ENCODE measurements at places on chromosomes 2 and 18. TPM values are rescaled to one million over a fixed set of nuclear protein-coding genes. Genes with fewer than 3 reads are reported as not detected.

- DNase-seq: no peak
Observed at GRCh38 chr18:995629-996028, 91.0 kb downstream of the ADCYAP1 start.

- DNase-seq: no peak
Observed at GRCh38 chr2:54650612-54651011, 72.8 kb upstream of the EML6 start.

GRCh38 chr18:12585218-12585617 is 72.7 kb downstream of the SPIRE1 start:
- no peak for DNase-seq

- DNase-seq: no peak
Observed at GRCh38 chr18:44842588-44843412, 162.1 kb downstream of the SETBP1 start.

DNA sequence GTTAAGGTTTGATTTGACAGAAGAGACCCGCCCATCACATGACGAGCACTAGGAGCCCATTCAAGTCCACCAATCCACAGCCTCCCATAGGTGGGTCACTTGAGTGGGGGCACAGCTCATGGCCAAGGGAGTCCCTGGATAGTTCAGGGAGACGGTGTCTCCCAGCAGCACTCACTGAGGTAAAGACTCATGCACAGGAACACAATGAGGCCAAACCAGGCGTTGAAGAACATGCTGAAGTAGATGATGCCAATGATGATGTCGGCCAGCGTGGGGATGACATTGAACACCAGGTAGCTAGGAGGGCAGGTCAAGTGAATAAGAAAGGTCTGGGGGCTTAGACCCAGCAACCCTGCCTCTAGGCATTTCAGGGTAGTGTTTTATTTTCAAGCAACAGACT is 4.0 kb downstream of the ABCB6 start:
- DNase-seq: no peak

The CDH2 gene
- not detected for total RNA-seq

GRCh38 chr18:21914739-21915319 is 174.2 kb downstream of the MIB1 start:
- DNase-seq: no peak

DNA sequence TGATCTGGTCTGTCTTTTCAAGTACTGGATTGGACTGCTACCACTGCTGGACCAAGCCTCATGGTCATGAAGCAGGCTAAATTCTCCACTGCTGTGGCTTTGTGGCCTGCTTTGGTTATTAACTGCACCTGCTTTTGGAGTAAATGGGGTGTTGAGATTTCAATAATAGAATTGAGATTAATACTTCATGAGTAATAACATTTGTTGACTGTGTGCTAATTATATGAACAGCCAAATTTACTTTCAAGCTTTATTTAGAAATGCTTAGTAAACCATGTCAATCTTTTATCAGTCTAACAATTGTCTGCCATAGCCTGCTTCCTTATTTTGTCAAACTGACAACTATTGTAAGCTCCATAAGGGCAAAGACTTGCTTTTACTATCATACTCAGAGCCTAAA is 27.4 kb upstream of the MTIF2 start:
- no peak for DNase-seq

- DNase-seq: peak; percentile 47
Observed at GRCh38 chr2:46984642-46985476, 69.3 kb upstream of the MCFD2 start.

GRCh38 chr18:45828917-45829811 is 3.7 kb downstream of the SIGLEC15 start:
- no peak for DNase-seq

The SNTG2 gene
- 3.5 TPM for total RNA-seq

The ALK gene
- not detected for total RNA-seq

DNA sequence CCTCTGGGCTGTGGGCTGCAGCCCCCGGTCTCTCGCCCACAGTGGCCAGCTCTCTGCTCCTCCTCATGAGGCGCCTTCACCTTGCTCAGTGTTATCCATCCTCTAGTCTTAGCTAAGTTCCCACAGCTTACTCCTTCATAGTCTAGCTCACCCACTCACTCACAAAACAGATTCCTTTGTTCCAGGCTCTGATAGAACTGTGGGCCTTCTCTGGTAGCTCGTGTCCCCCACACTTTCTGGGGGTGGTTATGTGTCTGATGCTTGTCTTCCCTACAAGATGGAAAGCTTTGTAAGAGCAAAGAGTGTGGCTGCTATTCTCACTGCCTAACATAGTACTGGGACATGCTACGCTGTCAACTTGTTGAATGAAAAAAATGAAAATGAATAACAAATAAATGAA is 135.8 kb downstream of the EN1 start:
- DNase-seq: no peak

GRCh38 chr2:74499267-74499939 is at the start of gene LBX2:
LBX2 (minus strand) TSS chr2:74499603; CDS start chr2:74499537, 66 bp downstream.
- peak; percentile 46 for DNase-seq

- DNase-seq: no peak
Observed at GRCh38 chr18:51531501-51531900, 334.0 kb upstream of the MEX3C start.

DNA sequence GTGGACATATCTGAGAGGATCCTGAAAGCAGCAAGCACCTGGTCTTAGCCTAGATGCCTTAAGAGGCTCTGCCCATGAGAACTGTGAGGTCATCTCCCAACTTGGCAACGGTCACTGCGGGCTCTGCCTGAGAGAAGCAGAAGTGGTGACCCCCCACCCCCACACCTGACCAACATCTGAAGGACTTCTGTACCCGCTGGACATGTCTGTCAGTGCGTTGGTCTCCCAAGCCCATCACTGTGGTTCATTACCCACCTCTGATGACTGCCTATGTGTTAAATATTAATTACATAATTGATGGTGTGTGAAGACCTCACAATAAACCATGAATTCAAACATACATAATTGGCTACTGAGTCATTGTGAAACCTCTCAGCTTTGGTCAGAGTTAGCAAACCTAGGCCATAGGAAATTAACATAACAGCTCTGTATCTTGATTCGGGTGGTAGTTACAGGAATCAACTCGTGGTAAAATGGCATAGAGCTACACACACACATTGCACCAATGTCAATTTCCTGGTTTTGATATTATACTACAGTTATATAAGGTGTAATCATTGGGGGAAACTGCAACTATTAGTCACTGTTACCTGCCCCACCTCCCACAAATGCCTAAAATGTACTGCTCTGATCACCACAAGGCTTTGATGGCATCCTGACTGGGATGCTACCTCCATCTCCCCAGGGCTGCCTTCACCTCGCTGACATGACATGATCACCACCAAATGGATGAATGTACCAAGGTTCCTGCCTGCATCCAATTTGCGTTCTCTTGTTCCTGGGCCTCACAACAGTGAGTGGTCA is 4.3 kb upstream of the GALNT1 start:
- DNase-seq: no peak

The C2orf81 gene
- 5.8 TPM for total RNA-seq

GRCh38 chr2:40230707-40231432 is 221.0 kb downstream of the SLC8A1 start:
- DNase-seq: no peak

The LRP2 gene
- 0.47 TPM for total RNA-seq

DNA sequence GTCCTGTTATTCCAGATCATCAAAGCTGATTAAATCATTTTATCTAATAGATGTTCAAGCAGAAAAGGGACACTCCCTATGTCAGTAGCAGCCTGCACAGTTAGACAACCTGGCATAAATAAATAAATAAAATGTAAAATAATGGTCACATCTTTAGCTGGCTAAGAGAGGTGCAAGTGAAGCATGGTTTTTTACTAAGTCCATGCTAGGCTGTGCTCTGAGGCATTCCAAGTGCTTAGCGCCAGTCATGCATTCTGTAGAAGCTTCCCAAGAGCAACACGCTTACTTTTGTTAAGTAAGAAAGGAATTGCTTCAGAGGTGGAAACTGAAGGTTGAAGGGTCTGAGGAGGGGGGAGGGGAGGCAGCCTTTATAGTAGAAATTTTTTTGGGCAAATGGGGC is 351.2 kb downstream of the CDH2 start:
- DNase-seq: no peak

The TTLL4 gene
- 24.1 TPM for total RNA-seq

The ADGRF3 gene
- 5.7 TPM for total RNA-seq

DNA sequence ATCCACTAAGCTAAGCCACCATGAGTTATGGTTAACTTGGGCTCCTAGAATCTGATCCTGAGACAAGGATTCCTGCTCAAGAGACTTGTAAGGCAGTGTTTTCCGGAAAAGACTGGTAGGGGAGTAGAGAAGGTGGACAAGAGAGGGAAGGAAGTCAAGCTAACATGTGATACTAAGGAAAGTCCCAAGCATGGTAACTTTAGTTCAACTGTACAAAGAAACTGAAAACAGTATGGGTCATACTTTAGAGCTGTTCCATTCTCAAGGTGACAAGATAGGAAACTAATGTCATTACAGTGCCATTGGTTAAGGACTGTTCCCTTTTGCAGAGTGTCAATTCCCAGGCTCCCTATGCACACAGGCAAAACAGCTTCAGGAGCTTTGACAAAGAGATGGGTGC is 5.8 kb downstream of the MYO5B start:
- DNase-seq: no peak

The KLF7 gene
- total RNA-seq: 17.9 TPM

The POTEC gene
- total RNA-seq: not detected

DNA sequence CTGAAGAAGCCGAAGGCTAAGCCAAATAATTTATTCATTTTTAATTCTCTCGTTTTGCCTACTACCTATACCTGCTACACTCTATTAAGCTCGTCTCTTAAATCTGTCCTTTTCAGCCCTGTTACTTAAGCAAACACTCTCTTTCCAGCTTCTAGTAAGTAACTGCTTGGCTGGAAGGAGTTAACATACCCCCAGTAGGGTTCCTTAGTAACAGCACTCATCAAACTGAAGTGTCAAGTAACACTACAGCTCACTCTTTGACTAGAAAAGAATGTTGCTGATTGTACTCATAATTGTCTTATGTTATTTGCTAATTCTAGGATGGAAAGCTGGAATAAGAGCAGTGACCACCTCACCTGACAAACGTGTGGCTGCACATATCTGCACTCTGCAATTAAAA is 120.0 kb upstream of the SCN7A start:
- no peak for DNase-seq

DNA sequence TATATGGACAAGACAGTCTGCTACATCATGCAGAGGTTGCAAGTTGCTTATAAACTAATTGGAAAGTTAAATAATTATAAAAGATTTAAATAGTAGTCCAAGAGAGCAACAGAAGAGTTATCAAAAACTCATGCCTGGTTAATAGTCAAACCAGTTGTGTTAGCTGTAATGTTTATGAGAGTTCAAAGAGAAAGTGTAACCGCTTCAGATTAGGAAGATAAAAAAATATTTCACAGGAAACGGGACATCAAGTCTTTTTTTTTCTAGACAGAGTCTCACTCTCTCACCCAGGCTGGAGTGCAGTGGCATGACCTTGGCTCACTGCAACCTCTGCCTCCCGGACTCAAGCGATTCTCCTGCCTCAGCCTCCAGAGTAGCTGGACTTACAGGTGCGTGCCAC is 34.6 kb upstream of the RNF125 start:
- no peak for DNase-seq
